ENCODE measurements at places on chromosomes 2 and 18.

GRCh38 chr2:233140077-233140585 lies 80.0 kb downstream of the INPP5D start:
- DNase-seq, result no peak

- no peak for DNase-seq
Observed at GRCh38 chr2:170052151-170052550, 125.8 kb upstream of the MYO3B start.

GRCh38 chr2:8666581-8666980 lies 15.3 kb upstream of the ID2 start:
- DNase-seq, result peak; percentile 17

DNA sequence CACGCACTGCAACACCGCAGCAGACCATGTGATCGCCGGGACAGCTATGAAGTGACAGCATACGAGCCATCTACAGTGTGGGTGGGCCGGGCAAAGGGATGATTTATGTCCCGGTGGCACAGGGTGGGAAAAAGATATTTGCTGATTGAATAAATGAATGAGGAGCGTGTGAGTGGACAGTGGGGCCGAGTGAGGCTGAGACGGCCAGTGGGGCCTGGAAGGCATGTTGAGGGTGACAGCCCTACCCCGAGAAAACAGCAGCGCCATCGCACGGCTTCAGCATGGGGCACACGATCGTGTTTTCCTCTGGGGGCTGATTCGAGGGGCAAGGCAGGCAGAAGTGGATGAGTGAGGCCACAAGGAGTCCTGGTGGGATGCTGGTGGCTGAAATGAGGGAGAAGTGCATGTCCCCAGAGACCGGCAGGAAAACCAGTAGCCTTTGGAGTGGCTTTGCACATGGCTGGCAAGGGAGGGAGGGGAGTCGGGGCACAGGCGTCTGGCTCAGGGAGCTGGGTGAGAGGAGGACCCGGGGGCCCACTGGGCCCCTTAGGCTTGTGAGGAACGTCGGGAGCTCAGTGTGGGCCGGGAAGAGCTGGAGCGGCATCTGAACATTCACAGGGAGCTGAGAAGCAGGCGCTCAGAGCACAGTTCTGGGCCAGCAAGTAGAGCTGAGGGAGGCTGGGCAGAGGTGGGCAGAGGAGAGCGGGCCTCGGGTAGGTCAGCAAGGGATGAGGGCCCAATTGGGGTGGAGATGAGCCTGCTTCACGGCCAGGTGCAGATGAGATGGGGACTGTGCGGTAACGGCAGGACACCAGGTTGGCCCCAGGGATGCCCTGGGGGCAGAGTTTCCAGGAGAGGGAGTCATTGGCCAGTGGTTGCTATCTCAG lies 32.1 kb upstream of the MAL start:
- peak; percentile 42 for DNase-seq

DNA sequence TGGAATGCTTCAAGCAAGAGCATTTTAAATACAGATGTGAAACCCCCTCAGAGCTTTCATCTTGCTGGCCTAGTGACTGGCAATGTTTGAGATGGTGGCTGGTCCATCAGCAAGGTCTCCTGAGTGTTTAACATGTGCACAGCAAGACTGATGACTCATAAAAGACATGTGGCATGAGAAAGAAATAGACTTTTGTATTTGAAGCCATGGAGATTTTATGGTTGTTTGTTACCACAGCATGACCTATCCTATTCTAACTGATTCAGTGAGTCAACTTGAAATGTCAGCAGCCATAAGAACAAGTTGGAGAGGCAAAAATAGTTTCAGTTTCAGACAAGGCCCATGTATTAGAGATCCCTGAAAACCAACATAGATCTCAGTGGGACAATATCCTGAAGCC lies 154.7 kb upstream of the LYPD1 start:
- no peak for DNase-seq

GRCh38 chr2:6760132-6760531 lies 105.6 kb downstream of the CMPK2 start:
- no peak for DNase-seq

DNA sequence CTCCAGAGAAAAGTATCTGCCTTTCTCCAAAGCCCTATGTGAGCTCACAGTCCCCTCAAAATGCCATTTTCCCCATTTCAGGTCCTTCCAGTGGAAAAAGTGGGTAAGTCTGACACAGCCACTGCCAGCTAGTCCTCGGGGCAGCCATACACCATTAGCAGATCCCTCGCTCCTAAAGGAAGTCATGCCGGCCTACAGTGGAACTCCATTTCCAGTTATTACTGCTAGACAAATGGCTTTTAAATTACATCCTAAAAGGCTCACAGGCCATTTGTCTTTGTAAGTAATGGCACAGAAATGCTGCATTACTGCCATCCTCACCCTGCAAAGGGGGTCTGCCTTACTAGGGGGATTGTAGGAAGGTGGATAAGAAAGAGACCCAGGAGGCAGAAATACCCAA lies 259.4 kb upstream of the SIX2 start:
- no peak for DNase-seq

DNA sequence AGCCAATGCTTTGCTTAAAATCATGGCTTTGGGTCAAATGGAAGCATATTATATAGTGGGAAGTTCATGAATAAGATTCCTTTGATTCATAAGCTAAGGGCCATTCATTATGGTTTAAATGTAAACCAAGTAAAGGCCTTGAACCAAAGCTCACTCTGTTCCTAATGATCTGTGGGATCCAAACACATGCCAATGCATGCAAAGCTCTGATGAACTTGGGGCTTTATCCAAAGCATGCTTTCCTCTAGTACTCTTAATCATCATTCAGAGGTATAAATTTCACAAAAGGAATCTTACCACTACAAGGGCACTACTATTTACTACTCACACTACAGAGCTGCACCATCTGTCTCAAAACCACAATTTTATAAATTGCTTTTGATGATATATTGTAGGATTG lies 102.8 kb upstream of the RBMS1 start:
- no peak for DNase-seq

- DNase-seq, result no peak
Observed at GRCh38 chr2:215421859-215422461, 13.9 kb downstream of the FN1 start.

DNA sequence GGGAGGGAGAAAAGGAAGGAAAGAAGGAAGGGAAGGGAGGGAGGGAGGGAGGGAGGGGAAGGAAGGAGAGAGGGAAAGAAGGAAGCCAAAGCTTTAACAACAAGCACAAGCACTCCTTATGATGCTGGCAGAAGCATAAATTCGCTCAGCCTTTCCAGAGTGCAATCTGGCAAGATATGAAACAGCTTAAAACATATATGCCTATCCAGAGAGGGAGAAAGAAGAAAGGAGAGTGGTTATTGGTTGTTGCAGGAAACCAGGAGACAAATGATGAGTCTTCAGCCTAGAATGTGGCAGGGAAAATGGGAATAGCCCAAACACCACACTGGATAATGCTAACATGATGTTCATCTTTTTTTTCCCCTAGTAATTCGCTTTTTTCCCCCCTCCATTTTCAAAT lies 64.0 kb downstream of the STPG4 start:
- no peak for DNase-seq

DNA sequence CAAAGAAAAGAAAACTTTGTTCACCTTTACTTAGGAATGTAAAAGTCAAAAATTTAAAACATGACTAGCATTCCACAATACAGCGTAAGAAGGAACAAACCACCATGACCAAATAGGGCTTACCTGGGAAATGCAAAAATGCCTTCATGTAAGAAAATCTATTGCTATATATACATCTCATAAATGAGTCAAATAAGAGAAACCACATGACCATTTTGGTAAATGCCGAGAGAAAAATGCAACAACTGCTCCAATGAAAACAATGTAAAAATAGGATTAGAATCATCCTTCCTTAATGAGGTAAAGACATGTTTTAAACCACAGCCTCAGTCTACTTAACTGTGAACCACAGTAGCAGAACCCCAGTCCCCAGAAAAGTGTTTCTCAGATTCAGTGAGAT lies 49.4 kb downstream of the TGOLN2 start:
- no peak for DNase-seq

DNA sequence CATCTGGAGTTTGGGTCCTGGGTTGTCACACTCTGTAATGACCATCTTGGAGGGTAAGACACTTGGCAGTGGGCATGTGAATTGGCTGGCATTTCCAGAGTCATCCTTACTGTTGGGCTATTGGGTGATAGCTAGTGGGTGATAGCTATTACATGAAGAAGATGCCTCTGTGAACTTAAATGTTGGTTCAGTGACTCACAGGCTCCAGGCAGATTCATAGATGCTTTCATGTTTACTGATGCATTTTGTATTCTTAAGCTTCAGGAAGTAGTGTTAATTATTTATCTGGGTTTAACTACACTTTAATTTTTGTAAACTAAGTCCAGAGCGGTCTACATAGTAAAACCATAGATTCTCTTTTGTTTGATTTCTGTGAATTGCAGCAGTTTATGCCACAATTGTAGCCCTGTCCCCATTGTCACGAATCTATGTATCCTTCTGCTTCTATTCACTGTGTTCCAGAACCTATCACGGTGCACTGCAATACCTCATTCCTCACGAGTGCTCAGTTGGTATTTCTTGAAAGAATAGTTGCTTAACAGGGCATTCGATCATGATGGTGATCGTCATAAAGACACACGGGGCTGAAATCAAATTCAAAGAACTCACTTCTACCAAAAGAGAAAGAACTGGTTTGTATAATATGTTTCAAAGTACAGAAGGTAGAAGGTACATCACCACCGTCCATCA lies 79.7 kb downstream of the GBX2 start:
- DNase-seq, result no peak

DNA sequence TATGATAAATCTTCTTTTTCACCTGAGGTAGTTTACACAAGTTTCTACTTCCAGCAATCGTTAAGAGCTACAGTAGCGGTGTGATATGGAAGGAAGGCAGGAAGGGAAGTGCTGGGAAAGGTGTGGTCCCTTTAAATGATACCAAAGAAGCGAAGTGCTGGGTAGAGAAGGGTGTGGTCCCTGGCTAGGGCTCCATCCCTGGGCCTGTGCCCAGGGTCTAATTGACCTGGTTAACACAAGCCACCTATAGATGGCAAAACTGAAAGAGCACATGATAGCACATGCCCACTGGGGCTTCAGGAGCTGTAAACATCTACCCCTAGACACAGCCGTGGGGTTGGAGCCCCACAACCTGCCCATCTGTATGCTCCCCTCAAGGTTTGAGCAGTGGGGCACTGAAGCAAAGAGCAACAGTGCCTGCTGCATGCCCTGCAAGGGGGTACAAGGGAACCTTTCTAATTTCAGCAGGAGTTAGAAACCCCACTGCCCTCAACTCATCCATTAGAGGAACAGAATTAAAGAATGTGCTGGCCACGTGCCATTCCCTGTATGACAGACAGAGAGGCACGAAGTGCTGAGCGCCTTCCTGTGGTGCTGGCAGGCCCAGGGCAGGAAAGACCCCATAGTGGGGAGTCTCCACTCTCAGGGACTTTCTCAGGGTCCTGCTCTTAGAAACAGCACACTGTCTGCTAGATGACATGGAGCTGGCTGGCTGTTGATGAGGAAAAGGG lies 153.1 kb upstream of the LMAN1 start:
- no peak for DNase-seq

DNA sequence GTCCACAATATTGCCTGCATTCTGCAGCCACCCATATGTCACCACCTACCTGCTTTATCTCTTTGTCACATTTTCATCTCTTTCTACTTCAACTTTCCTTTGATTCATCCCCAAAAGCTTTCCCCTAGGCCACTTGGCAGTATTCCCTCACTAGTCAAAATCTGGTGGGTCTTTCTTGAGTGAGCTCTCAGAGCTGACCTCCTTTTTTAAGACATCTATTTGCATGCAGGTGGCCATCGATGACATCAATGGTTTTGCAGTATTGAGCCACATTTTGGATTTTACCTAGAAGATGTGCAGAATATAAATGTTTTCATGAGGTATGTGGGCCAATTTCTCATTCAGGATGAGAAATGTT lies 133.4 kb upstream of the REG3A start:
- DNase-seq, result no peak

GRCh38 chr18:2994603-2995432 lies 18.1 kb downstream of the LPIN2 start:
- no peak for DNase-seq

DNA sequence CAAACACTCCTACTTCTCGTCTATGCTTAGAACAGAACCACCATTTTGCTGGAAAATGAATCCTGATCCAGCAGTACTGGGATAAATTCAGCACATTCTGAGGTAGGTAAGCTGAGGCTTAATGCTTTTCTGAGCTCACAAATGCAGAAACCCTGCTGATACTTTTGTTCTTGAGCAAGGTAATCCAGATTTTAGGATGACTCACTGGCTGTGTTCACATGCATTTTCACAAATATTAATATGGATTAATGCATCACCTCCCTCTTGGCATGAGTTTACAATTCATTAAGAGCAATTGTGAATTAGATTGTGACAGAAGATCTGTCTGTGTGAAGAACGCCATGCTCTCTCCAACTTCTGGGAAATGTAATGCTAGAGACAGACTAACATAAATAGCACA lies 42.2 kb downstream of the RAD51AP2 start:
- no peak for DNase-seq

- DNase-seq, result no peak
Observed at GRCh38 chr2:237304763-237305514, 109.0 kb downstream of the COL6A3 start.

- DNase-seq, result no peak
Observed at GRCh38 chr2:141968433-141968832, 162.4 kb downstream of the LRP1B start.

- no peak for DNase-seq
Observed at GRCh38 chr18:21361307-21361880, 119.4 kb downstream of the GREB1L start.

GRCh38 chr2:14756122-14756541 lies 123.6 kb downstream of the LRATD1 start:
- DNase-seq, result no peak

GRCh38 chr2:233977296-233977837 lies 60.2 kb downstream of the TRPM8 start:
- no peak for DNase-seq

DNA sequence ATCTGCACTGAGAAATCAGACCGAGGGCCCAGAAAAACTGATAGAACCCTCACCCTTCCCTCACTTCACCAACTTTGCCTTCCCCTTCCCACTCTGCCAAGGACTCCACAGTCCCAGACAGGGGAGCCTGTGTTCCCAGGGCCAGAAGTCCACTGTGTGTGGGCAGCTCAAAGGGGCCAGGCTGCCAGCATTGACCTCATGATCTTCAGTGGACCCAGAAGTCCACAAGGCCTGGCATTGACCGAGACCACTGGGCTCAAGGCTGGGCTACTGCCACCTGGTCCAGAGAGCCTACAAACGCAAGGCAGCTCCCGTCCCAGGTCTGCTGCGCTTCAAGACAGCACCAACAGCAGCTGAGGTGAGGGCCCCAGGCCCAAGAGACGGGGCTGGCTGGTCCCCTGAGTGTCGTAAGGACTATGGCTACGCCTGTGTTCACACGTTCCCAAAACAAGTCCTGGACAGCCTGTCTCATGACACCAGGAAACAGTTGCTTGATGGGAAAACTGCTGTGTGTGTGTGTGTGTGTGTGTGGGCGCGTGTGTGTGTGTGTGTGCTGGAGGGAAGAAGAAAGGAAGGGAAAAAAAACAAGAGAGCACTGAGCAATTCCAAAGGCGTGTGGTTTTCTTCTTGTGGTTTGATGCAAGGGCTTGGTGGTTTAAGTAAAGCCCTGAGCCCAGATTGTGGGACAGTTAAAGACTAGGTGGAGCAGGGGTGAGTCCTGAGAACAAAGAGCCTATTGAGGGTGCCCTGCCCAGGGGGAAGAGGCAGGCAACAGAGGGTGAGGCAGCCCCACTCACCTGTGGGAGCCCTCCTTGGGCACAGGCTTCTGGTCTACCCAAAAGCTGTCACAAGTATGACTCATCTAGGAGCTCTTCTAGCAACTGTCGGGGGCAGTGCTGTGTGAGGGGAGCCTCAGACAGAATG lies 46.6 kb upstream of the ZBTB7C start:
- DNase-seq, result no peak

GRCh38 chr2:221451862-221452788 lies 120.0 kb downstream of the EPHA4 start:
- no peak for DNase-seq

GRCh38 chr18:934518-935133 lies 30.0 kb downstream of the ADCYAP1 start:
- DNase-seq, result no peak

Data from lower lobe of right lung (tissue), 2 donors.